ENCODE measurements at places on chromosomes 7 and 10. TPM values are rescaled to one million over a fixed set of nuclear protein-coding genes. Genes with fewer than 3 reads are reported as not detected.

SNCG gene
- total RNA-seq, result 5.3 TPM

IGFBP3 gene
- 686 TPM for total RNA-seq

GPR146 gene
- 6.5 TPM for total RNA-seq

ADAM8 gene
- total RNA-seq, result 0.32 TPM

LFNG gene
- 4.5 TPM for total RNA-seq

TIMM23B gene
- 8.7 TPM for total RNA-seq

CRYGN gene
- total RNA-seq, result not detected

AMZ1 gene
- total RNA-seq, result not detected

CRTAC1 gene
- not detected for total RNA-seq

FKBP9 gene
- 329 TPM for total RNA-seq

SEMA3D gene
- 0.49 TPM for total RNA-seq

ABCC2 gene
- 0.32 TPM for total RNA-seq

LRRD1 gene
- total RNA-seq, result not detected

GJC3 gene
- total RNA-seq, result not detected
